ENCODE measurements at places on chromosomes 3 and 15.
A peak's percentile ranks its signal among the peaks of the same experiment; 100 is the strongest.

DNA sequence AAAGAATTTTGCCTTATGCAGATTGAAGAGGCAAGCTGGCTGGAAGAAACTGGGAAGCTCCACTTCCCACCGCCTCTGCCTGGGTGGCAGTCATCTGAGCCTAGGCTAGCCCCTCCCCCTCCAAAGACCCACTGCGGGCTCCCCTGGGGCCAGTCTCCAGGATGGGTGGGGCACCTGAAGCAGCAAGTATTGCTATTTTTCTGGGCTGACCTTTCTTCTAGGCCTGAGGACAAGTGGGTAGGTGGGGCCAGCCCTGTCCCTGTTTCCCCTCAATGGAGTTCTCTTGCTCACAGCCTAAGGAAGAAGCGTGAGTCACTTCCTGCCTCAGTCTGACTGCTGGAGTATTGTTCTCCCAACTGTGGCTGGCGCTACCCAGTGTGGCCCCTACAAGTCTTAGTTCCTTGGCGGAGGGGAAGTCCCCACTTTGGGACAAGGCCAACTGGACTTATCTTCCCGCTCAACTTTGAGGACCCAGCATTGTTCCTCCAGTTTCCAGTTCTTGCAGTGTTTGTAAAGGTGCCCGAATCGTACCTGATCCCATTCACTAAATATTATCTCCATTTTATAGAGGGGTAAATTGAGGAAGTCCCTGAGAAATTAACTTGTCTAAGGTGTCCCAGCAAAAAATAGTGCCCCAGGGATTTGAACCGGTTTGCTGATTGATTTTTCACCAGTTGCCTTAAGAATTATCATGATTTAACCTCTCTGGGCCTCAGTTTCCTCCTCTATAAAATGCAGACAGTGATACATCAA is 1.4 kb downstream of the FURIN start:
- peak; percentile 46 for DNase-seq

- no peak for DNase-seq
These were observed 10.8 kb upstream of the GRIP2 start for GRCh38 chr3:14550651-14551611.

DNA sequence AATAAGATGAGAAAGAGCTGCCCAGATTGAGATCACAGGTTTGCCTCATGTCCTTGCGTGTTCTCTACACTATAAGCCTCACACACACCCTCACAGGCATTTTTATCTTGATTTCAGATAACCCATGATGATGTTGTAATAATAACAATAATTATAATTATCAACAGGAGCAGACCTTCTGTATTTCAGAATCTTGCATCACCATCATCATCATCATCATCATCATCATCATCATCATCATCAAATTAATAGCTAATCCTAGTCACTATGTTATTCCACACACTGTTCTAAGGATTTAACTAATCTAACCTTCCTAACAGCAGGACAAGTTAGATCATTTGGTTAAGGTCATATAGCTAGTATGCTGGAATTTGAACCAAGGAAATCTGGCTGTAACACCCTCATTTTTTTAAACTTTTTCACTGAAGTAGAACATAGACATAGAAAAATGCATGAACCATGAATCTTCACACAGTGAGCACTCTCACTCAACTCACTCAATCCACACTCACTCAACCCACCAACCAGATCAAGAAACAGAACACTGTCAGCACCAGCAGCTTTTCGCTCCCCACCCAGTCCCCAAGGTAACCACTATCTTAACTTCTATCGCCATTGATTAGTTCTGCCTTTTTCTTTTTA is 1.8 kb upstream of the SH2D7 start:
- no peak for DNase-seq

- no peak for DNase-seq
These were observed 224.8 kb upstream of the BHLHE40 start for GRCh38 chr3:4754180-4755086.

DNA sequence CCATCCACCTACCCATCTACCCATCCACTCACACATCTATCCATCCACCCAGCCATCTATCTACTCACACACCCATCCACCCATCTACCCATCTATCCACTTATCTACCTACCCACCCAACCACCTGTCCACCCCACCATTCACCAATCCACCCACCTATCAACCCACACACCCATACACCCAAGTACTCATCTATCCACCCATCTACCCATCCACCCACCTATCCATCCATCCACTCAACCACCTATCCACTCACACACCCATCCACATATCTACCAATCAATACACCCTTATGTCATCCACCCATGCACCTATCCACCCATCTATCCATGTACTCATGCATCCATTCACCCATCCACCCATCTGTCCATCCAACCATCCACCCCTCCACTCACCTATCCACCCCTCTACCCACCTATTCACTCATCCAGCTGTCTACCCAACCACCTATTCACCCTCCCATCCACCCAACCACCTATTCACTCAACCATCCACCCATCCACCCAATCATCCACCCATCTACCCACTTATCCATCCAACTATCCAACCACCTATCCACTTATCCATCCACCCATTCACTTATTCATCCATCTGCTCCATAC is 109.8 kb downstream of the CHSY1 start:
- DNase-seq = no peak

- DNase-seq = no peak
These were observed 3.6 kb downstream of the SOX14 start for GRCh38 chr3:137767538-137768360.

GRCh38 chr15:70252056-70252950 is 154.6 kb upstream of the TLE3 start:
- DNase-seq = no peak

GRCh38 chr3:127370906-127371305 is 83.1 kb upstream of the PRR20G start:
- DNase-seq = no peak

- DNase-seq = no peak
These were observed 1016.6 kb downstream of the PLOD2 start for GRCh38 chr3:145144361-145144760.

- DNase-seq = no peak
These were observed 40.8 kb upstream of the IQCF6 start for GRCh38 chr3:51819709-51820406.

- DNase-seq = no peak
These were observed 27.6 kb downstream of the CHST14 start for GRCh38 chr15:40498418-40498817.

DNA sequence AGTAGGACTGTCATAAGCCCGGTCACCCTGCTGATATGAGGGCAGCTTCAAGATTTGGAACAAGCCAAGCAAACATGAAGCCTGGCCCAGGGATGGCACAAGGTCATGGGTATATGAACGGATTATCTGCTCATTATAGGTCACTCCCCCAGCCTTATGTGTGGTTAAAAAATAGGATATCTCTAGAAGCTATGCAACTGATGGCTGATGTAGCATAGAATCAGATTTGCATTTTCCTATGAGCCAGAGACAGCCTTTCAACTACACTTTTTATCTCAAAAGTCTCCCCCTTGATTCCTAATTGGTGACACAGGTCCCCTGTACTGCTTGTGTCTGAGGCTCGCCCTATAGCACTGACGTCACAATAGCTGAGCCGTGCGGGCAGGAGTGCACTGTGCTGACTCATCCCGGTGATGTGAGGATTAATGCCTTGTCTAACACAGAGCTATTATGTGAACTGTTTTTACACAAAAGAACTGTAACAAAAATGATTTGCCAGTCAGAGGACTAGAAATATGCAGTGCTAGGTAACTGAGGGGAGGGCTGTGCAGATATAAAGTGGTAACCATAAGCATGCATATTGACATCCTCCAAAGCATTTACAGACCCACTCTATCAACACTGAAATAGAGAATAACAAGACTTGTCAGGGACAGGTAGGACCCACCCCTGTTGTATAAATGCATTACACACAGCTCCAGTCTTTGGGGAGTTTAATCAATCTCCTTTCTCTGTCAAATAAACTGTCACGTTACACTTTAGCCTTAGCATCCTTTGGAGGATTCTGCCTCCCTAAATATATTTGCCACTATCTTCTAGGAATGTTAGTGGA is 204.9 kb downstream of the TIGIT start:
- DNase-seq = no peak

DNA sequence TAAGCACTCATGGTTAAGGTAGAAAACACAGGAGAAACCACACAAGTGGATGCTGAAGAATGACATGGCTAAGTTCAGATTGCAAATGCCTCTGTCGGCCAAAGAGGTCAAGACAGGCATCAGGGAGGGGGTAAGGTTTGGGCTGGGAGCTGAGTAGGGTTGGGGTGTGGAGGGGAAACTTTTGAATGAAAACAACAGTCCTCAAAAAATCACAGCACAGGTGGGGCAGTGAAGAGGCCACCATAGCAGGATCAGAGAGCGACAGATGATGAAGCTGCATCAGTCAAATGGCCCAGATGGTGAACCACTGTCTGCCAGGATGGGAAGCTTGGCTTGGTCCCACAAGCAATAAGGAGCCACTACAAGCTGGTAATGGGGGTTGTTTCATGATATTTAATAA is 74.9 kb downstream of the ADCY5 start:
- no peak for DNase-seq

DNA sequence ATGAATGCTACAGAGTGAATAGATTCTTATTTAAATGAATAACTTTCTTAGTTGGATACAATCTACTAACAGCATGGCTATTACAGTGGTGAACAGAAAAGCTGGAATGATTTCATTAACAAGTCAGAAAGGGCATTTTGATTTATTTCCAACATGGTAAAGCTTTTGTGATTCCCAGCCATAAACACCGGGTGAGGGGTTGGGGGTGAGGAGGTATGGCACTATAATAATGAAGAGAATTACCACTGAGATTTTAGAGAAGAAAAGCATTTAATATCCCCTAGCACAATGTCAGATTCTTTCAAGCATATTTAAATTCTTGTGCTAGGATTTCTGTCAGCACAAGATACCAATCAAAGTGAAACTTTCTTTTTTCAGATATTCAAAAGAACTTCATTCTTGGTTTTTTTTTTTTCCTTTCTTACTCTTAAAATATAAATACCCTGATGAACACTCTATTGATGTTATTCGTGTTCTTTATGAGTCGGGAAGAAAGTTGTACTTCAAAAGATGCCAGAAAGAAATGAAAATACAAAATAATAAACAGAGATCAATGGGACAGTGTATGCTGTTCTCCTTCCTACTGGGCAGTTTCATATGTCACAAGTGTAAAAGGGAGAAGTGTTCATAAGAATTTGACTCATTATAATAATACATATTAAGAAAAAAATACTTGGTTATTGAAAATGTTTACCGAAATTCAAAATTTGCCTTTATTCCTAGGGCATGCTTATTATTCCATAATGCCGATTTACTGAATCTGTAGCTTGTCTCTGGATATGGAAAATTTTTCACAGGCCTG is 522.8 kb downstream of the CADM2 start:
- no peak for DNase-seq

- DNase-seq = no peak
These were observed 133.3 kb upstream of the KLHL25 start for GRCh38 chr15:85927931-85928537.

DNA sequence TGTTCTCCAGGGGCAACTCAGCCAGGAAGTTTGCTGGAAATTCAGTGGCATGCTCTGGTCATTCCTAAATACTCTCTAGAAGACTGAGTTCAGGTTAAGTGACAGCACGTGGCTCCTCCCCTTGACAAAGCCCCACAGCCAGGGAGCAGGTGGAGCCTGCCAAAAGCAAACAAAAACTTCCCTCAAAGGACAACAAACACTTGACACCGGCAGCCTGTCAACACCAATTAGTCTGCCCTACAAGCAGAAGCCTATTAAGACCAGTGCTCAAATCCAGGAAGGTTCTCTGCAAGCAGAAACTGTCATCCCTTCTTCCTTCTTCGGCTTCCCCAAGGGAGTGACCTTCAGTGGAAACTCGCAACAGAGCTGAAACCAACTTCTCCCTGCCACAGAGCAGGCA is 5.0 kb downstream of the MEX3B start:
- DNase-seq = no peak

DNA sequence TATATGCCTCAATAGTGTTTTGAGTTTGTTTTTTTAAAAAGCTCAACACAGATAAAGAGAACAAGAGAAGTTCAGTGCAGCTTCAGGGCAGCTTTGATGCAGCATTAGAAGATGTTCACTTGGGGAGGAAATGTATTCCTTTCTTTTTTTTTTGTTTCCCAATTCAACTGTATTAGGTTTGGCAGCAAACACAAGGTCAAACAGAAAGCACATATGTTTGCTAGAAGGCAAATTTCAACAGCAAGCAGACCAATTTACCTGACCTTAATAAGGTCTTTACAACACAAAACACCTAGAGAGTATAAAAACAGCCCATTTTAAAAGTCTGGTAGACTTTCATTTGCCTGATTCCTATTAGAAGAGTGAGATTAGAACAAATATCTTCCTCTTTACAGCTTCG is 7.3 kb upstream of the CDAN1 start:
- no peak for DNase-seq

DNA sequence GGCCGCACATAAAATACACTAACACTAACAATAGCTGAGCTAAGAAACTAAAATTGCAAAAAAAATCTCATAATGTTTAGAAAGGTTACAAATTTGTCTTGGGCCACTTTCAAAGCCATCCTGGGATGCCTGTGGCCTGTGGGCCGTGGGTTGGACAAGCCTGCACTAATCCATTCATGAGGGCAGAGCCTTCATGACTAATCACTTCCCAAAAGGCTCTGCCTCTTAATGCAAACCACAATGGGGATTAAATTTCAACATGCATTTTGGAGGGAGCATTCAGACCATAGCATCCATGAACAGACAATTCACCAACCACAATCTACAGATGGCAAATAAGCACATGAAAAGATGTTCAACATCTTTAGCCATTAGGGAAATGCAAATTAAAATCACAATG is 128.2 kb downstream of the SUCLG2 start:
- no peak for DNase-seq

DNA sequence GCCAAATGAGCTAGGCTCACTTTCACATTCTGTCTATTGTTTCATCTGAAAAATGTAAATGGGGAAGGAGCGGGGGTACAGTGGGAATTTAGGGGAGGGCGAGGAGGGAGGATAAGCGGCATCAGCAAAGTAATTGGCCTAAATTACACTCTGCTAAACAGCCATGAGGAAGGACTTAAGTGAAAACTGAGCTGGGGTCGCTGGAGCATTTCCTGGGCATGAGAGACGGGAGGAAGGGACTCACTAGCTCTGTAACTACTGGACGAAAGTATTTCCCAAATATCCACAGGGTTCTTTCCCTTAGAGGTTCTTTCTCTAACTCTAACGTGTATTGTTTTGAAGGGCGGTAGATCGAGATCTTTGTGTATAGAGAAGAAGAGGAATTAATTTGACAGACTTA is 418.0 kb downstream of the SOX2 start:
- DNase-seq = no peak

DNA sequence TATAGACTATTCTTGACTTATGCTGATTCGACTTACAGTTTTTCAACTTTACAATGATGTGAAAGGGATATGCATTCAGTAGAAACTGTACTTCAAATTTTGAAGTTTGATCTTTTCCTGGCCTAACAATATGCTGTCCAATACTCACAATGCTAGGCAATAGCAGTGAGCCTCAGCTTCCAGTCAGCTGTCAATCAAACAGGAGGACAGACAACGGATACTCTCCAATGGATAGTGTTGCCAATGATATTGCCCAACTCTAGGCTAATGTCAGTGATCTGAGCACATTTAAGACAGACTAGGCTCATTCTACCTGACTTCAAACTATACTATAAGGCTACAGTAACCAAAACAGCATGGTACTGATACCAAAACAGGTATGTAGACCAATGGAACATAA is 55.0 kb upstream of the ZNF280D start:
- DNase-seq = no peak
